ENCODE measurements at places on chromosomes 5 and 9.

- DNase-seq: no peak
Observed at GRCh38 chr9:23643656-23644258, 182.3 kb downstream of the ELAVL2 start.

DNA sequence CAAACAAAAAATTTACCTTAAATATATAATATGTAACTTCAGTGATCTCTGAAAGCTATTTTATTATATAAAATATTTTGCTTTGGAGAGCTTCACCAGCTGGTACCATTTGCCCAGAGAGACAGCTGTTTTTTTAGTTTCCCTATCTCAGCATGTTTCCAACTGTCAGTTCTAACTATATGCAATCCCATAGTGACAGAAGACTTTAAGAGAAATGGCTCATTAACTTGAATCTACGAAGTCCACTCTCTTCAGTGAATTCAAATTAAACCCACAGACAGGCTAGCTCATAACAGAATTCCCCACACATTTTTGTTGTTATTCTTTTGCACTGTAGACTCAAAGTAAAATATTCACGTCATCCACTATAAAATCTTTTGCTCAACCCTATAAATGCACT, 251.8 kb upstream of the POU5F2 start:
- DNase-seq: no peak

- no peak for DNase-seq
Observed at GRCh38 chr5:7881091-7881490, 12.1 kb downstream of the MTRR start.

- DNase-seq: no peak
Observed at GRCh38 chr9:14412775-14413174, 98.8 kb upstream of the NFIB start.

DNA sequence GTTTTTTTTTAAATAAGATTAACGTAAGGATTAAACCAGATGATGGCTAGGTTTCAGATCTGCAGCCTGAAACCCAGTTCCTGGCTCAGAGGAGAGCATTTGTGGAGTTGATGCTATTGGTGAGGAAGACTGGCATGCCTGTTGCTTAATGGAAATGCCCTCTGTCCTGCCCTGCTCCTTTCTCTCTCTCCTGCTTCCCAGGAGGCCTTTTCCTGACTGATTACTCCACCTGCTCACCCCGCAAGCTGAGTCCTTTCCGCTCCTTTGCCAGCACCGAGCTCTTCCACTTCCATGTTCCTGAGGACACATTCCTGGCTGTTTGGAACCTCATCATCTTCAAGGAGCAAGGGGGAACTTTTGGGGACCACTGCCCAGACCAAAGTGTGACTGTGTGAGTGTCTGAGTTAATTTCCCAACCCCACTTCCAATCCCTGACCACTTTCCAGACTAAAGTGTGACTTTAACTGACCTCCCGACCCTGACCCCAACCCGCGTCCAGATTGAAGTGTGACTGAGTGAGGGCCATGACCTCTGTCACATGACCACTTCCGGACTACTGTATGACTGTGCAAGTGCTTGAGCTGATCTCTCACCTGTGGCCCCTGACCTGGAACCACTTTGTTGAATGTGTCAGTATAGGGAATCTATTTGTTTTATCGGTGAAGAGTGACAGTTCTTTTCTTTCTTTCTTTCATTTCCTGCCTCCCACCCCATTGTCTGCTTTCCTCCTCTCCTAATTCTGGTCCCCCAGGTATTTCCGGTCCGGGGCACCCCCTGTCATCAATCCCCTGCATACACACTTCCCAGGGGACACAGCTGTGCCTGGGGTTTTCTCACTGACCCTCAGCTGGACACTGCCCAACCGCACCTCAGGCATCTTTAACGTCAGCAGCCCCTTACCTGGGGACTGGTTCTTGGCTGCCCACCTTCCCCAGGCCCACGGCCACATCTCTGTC, 5.5 kb downstream of the TMEM8B start:
- DNase-seq: no peak

DNA sequence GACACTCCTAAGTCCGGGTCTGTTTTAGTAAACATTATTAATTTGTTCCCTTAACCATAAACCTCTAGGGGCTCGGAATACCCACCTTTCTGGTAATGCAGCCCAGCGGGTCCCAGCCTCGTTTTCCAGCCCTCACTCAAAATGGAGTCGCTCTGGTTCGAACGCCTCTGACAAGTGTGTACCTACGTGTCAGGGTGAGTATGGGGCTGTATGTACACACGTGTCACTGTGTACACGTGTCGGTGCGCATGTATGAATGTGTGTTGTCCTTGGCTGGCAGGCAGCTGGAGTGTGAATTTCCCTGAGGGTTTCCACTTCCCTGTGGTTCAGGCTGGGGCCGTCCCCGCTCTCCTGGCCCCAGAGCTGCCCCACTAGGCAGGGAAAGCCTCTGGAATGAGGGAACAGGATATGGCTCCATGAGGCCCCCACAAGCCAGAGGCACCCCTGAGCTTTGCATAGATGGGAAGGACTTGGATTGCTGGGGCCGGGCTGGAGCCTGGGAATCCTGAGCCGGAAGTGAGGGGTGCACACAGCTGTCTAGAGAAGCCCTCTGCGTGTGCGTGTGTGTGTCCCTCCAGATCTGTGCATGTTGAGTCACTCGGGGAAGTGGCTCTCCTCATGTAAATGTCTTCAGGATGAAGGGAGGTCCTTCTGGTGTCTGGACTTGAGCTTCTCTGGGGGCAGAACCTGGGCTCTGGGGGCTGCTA, 160.8 kb upstream of the IER5L start:
- no peak for DNase-seq

DNA sequence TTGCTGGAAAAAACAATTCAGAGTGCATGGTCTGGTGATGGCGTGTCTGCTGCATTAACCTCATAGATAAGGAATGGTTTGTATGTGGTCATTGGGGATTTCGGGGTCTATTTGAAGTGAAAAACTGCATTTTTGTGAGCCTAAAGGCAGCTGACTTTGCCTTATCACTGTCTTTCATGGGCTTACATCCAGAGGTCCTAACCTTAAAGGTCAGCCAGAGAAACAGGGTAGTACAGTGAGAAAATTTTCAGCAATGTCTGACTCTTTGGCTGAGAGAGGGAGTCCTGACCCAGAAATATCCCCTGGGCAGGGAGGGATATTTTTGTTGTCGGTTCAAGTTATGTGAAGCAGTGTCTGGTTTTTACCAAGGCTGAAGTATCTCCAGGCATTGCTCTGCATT, 5.7 kb downstream of the PCSK5 start:
- no peak for DNase-seq

DNA sequence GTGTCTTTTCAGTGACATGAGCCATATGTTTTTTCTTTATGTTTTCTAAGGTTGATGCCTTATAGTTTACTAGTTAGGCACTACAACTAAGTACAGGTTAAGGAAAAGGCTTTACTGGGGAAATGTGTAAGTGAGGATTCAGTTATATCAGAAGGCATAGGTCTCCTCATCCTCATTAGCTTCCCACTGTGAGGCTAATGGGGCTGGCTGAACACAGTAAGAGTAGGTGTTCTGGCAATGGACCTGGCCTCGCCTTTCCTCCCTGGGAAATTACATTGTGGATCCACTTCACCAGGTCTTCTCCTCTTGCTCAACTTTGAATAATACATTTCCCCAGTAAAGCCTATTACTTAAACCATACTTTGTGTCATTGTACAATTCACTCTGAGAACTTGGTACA, 225.5 kb downstream of the PTPRD start:
- no peak for DNase-seq

DNA sequence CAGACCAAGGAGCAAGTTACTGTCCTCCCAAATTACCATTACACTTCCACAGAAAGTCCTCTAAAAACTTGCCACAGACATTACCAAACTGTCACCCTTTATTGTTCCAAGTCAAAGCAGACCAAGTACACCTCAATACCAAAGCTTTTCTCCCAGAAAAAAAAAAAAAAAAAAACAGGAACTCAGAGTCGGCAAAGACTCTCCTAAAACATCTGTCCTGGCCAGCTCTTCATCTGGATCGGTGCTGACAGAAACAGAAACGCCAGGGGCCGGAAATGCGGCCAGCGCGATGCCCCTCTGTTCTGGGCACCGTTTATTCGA, 718 bp downstream of the DEPDC1B start:
- no peak for DNase-seq

GRCh38 chr5:124739634-124740025, 6.8 kb downstream of the ZNF608 start:
- DNase-seq: no peak

DNA sequence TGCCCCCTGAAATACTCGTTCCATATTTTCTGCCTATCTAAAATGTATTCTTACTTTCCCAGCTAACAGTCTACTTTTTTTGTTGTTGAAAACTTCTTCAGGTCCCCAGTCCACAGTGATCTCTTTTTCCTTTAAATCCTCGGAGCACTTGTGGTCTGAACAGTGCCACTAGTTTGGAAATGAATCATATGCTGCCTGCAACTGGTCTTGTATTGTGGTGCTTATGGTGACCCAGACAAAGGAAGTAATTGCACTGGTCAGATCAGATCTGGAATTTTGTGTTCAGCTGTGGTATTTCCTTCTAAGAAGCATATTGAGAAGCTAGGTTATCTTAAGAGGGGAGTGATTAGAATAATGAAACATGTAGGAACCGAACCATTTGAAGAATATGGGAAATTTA, 2.9 kb downstream of the UNC13B start:
- no peak for DNase-seq

GRCh38 chr5:168747987-168748777, 169.0 kb upstream of the PANK3 start:
- DNase-seq: peak; percentile 74

DNA sequence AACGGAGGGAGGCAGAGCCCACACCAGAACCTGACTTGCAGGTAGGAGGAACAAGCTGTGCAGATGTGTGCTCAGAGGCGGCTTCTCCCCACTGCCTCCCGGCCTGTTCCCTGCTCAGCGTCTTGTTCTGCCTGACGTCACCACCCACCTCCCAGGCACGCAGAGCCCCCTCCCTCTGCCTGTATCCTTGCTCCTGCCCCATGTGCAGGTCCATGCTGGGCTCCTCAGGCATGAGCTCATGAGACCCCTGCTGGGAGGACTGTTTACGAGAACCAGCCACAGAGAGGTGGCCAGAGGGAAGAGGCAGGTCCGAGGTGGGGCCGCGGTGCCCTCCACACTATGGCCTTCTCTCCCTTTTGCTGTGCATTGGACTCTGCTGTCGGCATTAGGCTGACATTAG, 45.5 kb downstream of the SLC6A3 start:
- no peak for DNase-seq

- DNase-seq: no peak
Observed at GRCh38 chr5:176740131-176740701, 70.1 kb upstream of the UNC5A start.

GRCh38 chr9:98010445-98010844, 27.3 kb downstream of the ANP32B start:
- no peak for DNase-seq

DNA sequence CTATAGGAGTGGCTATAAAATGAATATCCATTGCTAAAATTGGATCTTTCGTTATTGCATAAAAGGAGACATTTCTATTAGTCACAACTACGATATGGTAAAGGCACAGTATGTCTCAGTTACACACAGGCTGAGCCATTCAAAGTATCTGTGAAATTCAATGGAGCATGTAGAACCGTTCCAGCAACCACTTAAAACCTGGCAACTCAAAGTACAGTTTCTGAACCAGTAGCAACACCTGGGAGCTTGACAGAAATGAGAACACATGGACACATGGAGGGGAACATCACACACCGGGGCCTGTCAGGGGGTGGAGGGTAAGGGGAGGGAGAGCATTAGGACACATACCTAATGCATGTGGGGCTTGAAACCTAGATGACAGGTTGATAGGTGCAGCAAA, 15.4 kb downstream of the POC5 start:
- no peak for DNase-seq

DNA sequence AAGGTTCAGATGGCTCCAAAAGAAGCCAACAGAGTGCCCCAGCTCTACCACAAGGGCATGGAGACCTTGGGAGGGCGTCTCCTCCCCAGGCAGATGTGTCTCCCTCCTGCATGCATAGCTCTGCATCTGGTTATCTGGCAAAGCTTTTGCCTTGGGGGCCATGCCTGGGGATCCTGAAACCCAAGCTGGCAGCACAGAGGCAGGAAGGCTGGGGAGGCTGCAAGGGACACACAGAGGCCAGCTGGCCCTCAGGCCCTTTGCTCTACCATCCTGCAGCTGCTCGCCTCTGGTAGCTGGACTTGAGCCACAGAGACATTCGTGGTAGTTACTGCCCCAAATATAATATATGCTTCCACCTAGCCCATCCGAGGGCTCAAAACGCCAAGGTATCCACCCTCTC, 3.9 kb downstream of the SEPTIN8 start:
- no peak for DNase-seq

- DNase-seq: no peak
Observed at GRCh38 chr9:20684875-20685696, 1.0 kb downstream of the FOCAD start.

GRCh38 chr5:42059291-42059690, 134.2 kb downstream of the FBXO4 start:
- no peak for DNase-seq

DNA sequence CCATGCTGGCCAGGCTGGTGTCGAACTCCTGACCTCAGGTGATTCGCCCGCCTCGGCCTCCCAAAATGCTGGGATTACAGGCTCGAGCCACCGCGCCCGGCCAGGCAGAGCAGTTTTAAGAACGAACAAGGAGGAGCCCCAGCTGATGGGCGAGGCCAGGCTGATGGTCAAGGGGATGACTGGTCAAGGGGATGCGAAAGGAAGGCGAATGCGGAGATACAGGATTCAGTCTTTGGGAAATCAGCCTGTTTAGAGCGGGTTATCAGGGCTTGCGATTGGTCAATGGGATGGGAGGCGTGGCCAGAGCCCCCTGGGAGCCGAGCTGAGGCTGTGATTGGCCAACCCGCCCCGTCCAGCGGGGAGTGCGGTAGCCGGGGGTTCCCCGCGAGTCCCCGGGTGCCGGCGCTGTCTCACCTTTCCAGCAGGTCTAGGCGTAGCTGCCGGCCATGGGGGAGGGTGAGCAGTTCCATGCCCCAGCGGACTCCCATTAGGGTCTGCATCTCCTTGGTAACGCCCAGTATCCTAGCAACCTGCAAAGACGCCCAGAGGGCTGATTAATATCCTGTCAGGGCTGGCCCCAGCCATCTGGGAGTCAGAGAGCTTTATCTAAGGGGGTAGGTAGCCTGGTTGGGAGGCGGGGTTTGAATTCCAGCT, 7.5 kb upstream of the TOR2A start:
- DNase-seq: no peak

GRCh38 chr5:149681252-149681651, 48.9 kb upstream of the PPARGC1B start:
- DNase-seq: no peak

DNA sequence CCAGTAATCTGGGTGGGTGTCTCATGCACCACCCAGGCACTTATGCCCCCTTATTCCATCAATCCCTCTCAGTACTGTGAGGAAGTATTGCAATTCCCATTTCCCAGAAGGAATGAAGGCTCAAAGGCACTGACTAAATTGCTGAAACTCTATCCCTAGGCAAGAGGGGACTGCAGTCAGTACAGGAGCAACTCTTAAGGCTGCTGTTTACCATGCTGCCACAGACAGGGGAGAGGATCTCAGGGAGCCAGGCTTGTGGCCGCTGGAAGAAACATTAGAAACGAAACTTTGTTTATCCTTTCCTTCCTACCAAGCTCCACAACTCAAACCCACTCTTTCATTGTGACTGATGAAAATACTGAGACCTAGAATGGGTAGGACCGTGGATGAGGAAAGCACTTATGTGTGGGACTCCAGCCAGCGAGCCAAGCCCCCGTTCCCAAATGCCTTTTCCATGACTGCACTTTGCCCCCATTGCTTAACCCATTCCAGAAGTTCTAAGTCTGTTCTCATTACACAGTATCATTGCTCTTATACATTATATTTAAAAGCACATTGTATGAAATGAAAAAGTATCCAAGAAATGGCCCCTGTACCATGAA, 54.3 kb downstream of the TLE1 start:
- no peak for DNase-seq
